Kasumi-1 (cell line): ENCODE measurements at places on chromosomes 12 and 14.

- no peak for DNase-seq
Measured at GRCh38 chr14:88554457-88555286, at the start of gene PTPN21. PTPN21 (minus strand) TSS chr14:88555007; CDS start chr14:88550417, 4,590 bp downstream.

DNA sequence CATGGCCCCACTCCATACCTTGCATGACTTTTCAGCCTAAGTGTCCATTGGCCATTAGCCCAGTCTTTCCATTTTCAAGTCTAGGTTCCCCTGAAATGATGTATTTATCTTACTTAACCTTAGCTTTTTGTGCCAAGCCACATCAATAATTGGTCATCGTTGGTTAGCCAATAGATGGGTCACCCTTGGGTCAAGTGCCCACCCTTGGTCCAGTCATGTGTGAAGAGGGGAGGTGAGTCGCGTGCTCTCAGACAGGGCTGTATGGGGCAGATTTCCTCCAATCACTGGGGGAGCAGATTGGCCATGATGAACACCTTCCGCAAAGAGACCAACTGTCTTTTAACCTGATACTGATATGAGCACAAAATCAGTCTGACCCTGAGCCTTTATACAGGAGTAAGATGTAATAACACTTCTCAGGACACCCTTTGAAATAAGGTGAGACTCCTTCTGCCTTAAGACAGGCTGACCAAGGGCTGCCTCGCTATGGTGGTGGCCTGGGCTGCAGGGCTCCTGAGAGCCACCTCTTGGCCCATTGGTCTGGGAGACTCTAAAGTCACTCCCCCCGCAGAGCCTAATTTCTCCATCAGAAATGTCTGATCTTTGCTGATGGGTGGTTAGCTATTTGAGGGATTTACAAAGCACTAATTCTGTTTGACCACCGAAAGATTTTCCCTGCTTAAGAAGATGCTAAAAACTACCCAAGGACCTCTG, 143.2 kb downstream of the ZFP36L1 start:
- no peak for DNase-seq

- no peak for DNase-seq
Measured at GRCh38 chr14:81127785-81128184, 93.0 kb downstream of the GTF2A1 start.

DNA sequence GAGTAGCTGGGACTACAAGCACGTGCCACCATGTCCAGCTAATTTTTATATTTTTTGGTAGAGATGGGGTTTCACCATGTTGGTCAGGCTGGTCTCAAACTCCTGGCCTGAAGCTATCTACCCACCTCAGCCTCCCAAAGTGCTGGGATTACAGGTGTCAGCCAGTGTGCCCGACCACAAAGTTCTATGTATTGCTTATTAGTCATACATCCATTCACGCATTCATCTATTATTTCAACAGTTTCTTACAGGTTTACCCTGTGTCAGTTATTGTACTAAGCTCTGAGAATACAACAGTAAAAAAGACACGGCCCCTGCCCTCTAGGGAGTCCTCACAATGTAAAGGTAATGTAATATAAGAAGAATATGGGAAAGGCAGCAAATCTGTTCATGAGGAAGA, 188.9 kb upstream of the BTG1 start:
- DNase-seq, result no peak

DNA sequence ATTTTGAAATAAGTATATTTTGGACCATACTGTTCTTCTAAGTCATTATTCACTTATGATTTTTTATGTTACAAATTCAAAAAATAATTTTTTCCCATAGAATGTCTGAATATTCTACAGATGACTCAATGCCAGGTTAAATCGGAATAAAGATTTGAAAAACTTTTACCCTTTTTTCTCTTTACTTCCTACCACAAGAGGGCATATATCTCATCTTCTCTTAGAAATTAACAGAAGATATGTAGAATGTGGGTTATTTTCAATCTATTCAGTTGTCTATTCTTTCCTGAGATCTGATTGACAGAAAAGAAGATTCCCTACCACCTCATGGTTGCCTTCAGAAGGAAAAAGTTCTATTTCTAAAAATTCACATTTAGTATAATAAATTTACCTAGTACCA, 53.0 kb upstream of the KITLG start:
- DNase-seq, result peak; percentile 31

DNA sequence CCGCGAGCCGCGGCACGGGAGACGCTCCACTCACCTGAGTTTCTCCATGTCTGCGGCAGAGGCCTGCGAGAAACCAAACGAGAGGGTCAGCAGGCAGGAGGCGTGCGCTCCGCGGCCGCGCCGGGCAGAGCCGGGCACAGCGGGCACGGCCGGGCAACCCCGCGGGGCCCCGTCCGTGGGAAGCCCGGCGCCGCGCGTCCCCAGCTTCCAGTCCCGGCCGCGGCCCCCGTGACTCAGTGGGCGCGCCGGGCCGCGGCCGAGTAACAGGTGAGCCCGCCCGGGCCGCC, 19.4 kb downstream of the BEGAIN start:
- no peak for DNase-seq

GRCh38 chr14:23076785-23077408, 18.0 kb downstream of the ACIN1 start:
- no peak for DNase-seq

DNA sequence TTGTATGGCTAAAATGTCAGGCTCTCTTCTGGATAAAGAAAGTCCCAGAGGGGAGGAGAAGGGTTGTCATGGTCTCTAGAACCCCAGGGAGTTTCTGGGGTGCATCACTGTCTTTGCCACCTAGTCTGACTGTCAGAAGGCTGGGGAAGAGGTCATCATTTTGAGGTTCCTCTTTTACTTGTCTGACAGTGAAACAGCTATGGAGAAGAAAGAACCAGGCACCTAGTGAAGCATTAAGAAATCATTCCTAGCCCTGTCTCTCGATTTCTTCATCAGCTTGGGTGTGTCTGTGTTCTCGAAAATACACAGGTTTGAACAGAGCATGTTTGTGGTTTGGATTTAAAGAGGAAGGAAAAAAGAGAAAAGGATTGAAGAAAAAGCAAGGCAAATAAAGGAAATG, 158.7 kb upstream of the LRIG3 start:
- DNase-seq, result peak; percentile 31

- DNase-seq, result no peak
Measured at GRCh38 chr14:99252940-99253868, 18.8 kb downstream of the BCL11B start.

DNA sequence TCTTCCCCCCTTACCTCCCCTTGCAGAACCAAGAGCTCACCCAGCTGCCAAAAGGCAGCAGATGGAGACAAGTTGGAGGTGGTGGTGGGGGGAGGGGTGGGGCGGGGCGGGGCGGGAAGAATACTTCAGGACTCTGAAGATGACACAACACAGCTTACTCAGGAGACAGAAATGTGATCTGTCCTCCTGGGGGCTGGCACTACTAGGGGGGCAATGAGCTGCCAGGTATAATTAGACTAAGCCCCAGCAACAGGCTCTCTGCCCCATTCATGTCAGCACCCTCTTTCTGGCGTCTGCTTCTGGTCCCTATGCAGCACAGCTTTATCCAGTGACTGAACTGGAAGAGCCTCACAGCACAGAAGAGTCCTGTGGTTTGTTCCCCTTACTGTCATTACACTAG, 407.0 kb downstream of the MED13L start:
- DNase-seq, result no peak

DNA sequence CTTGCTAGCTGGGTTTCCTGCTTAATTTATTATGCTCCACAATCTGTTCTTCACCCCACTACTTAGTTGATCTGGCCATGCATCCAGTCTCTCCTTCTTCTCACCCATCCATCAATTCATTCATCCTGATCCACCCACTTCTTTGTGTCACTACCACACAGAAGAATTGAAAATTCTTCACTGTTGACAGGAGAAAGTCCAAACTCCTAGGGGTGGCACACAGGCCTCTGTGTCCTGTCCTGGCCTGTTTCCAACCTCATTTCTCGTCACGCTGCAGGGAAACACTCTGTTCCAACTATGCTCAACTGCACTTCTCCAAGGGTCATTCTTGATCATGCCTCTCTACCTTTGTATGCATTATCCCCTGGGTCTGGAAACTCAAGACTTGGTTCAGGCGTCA, 10.6 kb upstream of the KRT83 start:
- DNase-seq, result no peak

- DNase-seq, result no peak
Measured at GRCh38 chr14:78605025-78605762, 435.0 kb downstream of the NRXN3 start.

DNA sequence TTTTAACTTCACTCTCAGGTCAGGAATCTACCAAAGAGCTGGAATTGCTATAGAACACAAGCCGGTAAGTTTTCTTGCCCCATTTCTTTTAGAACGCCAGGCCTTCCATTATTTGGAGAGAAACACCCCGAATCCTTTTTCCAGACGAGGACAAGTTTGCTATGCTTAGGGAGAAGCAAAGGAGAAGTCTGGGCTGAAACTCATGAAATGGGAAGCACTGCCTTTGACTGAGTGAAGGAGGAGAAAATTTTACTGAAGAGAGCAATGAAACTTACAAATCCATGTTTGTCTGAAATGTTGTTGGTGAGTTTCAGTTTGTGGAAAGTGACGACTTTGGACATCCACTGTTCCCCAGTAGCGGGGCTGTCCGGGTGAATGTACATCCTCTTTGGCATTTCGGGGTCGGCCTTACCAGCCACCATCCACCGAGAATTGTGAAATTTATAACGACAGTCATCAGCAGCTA, 3.3 kb downstream of the TBX3 start:
- DNase-seq, result no peak

- DNase-seq, result no peak
Measured at GRCh38 chr14:69259168-69259526, 811 bp upstream of the GALNT16 start.

GRCh38 chr12:89369166-89369565, 16.9 kb upstream of the DUSP6 start:
- no peak for DNase-seq

DNA sequence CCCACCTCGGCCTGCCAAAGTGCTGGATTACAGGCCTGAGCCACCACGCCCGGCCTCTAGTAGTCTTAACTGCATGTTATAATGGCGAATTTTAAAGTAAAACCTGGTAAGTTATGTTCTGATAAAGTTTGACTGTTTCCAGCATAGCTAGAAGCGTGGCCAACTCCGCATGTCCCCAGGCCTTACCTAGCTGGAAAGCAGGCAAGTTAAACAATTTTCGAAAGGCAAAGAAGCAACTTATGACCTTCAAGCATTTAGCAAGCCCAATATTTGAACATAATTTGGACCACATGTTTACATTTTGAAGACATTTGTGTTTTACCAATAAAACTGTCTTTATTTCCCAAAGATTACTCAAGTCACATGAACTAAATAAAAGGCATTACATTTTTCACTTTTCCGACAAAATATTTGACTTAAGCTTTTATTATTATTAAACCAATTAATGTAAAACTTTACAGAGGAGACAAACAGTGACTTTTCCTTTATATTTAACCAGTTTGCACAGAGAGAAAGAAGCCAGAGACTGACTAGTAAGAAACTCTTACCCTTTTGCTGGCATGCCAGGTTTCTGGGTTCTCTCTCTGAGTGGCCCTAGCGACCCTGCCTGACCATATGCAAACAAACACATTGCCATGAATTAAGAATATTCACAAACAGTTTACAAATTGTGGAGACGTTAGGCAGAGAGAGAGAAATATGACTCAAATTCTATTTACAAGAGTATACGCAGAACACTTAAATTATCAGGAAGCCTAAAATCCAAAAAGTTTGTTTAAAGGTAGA, 106.3 kb downstream of the RIN3 start:
- DNase-seq, result no peak

GRCh38 chr12:112252184-112252583, 126.8 kb downstream of the TRAFD1 start:
- no peak for DNase-seq

- no peak for DNase-seq
Measured at GRCh38 chr14:71267691-71268090, 360.4 kb downstream of the PCNX1 start.

- peak; percentile 48 for DNase-seq
Measured at GRCh38 chr12:109927622-109928021, 27.5 kb downstream of the TCHP start.

DNA sequence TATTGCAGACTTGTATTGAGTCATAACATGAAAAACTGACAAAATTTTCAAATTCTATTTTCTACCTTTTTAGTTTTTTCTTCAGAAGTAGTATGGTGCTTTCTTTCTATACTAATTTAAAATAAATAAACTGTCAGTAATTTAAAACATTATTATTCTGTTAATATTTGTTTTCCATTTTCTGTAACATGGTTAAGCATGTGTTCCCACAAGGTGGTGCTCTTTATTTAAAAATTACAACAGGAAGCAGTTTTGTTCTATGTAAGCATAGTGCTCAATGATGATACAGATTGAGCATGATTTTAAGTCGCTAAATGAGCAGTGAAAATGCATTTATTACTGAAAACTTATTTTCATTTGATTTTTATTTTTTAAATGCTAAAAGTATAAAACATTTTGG, 114.6 kb downstream of the PPFIA2 start:
- peak; percentile 77 for DNase-seq

DNA sequence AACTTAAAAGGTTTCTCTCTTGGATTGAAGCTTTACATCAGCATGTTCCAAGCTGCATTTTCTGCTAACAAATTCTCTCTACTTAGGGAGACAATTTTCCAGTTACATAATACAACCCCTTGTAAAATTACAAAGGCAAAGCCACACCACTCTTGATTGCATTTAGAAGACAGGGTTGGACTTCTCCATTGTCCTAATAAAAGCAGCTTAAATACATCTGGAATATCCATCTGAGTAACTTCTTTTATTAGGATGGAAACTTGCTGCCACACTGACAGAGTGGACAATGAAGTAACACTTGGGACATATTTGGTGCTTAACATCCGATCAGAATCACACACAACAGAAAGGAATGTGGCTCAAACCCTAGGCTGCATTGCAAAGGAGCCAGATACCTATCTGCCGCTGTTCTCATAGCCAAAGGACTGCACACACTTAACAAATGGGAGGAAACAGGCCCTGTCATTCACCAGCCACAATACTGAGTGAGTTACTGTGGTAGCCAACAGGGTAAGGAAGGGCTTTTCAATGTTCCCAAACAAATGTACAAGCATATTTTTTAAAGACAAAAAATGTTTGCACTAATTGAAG, 157.2 kb downstream of the PAX9 start:
- DNase-seq, result no peak

GRCh38 chr12:113395119-113395518, 8.6 kb downstream of the SDS start:
- DNase-seq, result no peak

DNA sequence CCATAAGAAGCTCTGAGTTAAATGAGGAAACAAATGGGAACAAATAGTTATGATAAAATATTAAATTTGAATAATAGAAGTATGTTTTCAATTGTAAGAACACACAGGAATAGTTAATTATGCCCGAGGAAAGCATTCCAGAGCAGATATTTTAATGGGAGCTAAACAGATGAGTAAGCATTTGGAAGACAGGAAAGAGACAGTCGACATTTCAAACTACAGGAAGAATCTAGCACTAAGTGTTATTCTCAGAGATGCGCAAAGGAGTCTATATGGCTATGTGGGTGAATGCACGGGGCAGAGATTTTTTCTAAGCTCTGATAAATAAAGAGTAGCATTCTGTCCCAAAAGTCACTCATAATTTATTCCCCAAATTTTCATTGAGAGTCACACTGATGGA, 64.5 kb upstream of the SSTR1 start:
- DNase-seq, result no peak
